ENCODE measurements at places on chromosomes 7 and 10.

GRCh38 chr7:143499246-143499645 is 21.6 kb downstream of the TAS2R41 start:
- no peak for DNase-seq

- no peak for DNase-seq
These were observed 134.3 kb downstream of the HTR7 start for GRCh38 chr10:90723416-90724068.

GRCh38 chr7:22417349-22417748 is 60.4 kb upstream of the RAPGEF5 start:
- no peak for DNase-seq

GRCh38 chr10:106267591-106267990 is 896.9 kb downstream of the SORCS1 start:
- DNase-seq, result no peak

GRCh38 chr10:14560791-14561765 is 213.6 kb downstream of the FAM107B start:
- no peak for DNase-seq

GRCh38 chr10:110629680-110630191 is 14.4 kb upstream of the RBM20 start:
- peak; percentile 31 for DNase-seq

GRCh38 chr10:60234551-60234950 is 155.1 kb downstream of the ANK3 start:
- DNase-seq, result no peak

DNA sequence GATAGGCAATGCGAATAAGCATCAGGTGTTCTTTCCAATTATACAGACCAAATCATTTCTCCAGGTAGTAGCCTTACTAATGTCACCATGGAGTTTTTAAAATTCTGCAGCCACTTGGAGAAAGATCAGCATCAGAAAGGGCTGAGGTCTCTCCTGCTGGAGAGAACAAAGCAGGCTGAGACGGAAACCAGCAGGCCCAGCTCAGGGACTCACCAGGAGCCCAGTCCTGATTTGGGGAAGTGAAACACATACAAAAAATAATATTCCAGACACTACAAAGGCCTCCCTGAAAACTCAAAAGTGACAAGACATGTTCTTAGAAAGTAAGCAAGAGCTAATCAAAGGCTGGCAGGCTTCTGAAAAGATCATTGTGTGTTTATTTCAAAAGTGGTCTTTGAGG is 207.1 kb upstream of the GHITM start:
- DNase-seq, result no peak

DNA sequence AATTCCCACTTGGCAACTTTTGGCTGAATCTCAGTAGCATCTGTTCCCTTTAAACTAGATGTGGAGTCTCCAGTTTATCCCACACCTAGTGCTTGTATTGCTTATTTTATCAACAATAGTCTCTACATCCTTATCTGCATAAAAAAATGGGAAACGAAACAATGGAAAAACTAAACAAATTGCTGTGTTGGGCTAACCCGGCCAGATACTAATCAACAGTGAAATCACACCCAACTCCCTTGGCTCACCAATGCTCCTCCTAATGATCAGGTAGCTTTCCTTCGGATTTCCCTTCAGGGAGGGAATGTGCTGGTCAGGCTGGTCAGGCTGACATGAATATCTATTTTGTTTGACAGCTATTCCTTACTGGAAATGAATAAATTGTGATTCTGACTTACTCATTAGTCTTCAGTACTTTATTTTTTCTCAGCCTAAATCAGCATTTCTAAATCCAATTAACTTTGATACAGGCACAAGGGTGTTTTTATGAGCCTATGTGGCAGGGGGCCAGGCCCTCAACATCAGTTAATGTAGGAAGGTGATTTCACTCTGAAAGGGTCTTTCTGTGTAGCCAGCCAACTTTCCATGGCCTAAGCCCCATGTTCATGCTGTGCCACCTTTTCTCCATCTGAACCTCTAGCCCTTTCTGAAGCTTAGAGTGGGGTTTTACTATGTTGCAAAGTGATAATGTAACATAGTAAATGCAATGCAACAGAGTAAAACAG is 170.5 kb upstream of the NPSR1 start:
- no peak for DNase-seq

- no peak for DNase-seq
These were observed 45.7 kb downstream of the SEM1 start for GRCh38 chr7:96663871-96664445.

DNA sequence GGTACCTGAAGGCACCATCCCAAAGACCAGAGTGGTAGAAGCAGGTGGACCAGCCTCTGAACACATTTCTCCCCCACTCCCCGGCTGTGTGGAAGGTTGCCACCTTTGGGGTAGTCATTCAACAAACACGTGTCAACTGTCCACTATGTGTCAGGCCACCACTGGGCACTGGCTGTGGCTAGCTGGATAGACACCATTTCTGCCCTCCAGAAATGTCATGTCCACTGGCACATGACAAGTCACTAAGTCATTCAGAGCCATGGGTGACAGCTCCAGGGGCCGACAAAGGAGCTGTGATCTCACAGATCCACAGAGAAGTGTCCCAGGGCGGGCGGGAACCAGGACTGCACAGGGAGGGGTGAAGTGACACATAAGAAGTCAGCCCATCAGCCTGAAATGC is 99.6 kb downstream of the EGFR start:
- DNase-seq, result no peak

- DNase-seq, result no peak
These were observed 2.1 kb downstream of the ADK start for GRCh38 chr10:74153123-74153522.

DNA sequence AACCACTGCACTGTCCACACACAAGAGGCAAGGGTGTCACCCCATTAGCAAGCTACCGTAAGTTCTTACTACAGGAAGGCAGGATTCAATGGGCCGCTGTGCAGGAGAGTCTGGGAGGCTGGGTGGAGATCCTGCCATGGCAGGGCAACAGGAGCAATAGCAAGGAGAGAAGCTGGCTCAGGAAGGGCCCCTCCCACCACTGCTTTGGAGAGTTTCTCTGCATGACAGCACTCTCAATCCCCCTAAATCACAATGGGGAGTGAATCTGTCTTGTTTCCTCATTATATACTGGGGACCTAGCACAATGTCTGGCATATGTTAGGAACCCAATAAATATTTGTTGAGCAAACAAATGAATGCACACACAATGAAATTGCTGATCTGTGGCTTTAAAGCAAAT is 83.2 kb upstream of the SFMBT2 start:
- DNase-seq, result no peak

GRCh38 chr7:150337659-150338081 is 3.8 kb downstream of the RARRES2 start:
- DNase-seq, result no peak

DNA sequence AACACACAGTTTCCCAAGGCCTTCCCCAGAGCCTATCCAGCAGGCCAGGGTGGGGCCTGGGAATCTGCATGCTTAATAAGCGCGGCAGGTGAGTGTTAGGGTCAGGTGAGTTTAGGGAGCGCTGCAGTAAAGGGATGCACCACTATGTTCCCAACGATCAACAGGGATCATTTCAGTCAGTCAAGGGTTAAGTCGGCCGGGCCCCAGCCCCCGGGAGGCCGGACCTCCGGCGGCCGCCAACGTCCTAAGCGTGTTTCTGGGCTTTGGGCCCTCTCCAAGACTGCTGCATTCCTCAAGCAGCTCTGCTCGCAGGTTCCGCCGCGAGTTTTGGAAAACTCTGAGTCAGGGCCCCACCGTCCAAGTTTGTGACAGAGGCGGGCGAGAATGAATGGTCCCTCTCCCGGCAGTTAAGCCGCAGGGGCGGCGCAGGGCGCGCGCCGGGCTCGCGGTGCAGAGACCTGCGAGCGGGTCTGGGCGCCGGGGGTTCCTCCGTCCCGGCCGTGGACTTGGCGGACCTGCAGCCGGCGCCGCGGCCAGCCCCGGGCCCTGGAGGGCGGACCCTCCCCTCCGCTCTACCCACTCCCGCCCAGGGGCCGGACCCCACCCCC is 81.6 kb downstream of the ARHGAP22 start:
- no peak for DNase-seq

DNA sequence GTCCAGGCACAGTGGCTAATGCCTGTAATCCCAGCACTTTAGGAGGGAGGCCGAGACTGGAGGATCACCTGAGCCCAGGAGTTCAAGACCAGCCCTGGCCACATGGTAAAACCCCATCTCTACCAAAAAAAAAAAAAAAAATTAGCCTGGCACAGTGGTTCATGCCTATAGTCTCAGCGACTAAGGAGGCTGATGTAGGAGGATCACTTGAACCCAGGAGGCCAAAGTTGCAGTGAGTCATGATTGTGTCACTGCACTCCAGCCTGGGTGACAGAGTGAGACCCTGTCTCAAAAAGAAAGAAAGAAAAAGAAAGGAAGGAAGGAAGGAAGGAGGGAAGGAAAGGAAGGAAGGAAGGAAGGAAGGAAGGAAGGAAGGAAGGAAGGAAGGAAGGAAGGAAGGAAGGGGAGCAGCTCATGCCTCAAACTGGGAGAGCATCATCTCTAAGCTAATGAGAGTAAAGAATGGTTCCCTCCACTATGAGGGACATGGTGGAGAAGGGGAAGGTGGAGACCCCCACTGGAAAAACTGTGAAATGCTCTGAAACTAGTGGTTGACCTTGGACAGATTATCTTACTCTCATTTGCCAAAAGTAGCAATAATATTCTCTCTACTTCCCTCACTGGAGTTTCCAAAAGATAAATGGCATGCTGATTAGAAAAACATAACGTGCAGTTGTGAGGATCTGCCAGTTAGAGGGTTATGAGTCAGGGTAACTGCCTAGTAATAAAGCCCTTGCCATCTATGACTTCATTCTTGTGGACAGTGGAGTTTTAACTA is 16.8 kb downstream of the GIMAP5 start:
- no peak for DNase-seq

- no peak for DNase-seq
These were observed 18.4 kb downstream of the TSPAN14 start for GRCh38 chr10:80472234-80473095.

DNA sequence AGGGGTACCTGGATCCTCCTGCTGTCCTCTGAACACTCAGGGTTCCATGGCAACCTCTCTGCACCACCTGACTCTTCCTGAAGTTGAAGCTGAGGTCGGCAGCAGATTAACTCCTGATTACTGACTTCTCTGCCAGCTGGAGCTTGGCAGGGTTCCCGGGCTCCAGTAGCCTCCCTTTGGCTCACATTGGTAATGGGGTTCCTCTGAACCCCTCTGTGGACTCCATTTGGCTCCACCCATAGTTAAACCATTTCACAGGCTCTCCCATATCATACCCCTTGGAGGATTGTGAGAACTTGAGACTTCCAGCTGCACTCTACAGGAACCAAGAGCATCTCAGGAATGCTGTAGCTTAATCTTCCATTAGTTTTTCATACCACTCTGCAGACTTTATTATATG is 292.5 kb downstream of the HDAC9 start:
- DNase-seq, result no peak

- DNase-seq, result no peak
These were observed 168.6 kb upstream of the FOXK1 start for GRCh38 chr7:4513450-4513849.

GRCh38 chr10:12945690-12946359 is 55.7 kb downstream of the CCDC3 start:
- DNase-seq, result no peak

DNA sequence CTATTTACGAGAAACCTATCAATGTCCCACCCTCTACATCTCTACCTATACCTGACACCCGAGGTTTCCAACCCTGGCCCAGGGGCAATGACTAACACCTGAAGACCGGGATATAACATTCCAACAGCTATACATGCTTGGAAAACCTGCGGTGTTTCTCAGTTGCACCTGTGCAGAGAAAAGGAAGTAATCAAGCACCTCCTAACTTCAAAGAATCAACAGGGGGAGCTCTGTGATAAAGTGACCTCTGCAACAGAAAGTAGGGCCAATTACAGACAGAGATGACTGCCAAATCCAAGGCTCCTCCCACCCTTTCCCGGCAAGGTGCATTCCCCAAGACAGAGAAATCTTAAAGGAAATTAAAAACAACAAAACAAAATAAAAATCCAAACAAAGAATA is 41.3 kb downstream of the CCDC6 start:
- peak; percentile 50 for DNase-seq

- DNase-seq, result no peak
These were observed 29.3 kb upstream of the YAE1 start for GRCh38 chr7:39536951-39537350.

DNA sequence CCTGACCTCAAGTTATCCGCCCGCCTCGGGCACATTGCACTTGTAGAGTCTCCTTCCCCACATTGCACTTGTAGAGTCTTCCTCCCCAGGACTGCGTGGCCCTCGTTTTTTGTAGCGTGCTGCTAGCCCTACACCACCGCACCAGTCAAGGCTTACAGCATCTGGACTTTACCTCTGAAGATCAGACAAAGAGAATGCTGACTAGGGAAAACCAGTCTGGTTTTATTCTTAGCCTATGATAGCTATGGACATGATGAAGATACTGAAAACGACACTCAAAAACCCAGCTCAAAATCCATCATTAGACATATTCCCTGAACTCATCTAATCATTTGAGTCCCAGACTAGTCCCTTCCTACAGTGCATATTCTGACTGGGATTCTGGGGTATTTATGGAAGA is 71.9 kb upstream of the AKR1E2 start:
- DNase-seq, result no peak

GRCh38 chr10:5536486-5537081 is 11.8 kb downstream of the CALML3 start:
- DNase-seq, result no peak

DNA sequence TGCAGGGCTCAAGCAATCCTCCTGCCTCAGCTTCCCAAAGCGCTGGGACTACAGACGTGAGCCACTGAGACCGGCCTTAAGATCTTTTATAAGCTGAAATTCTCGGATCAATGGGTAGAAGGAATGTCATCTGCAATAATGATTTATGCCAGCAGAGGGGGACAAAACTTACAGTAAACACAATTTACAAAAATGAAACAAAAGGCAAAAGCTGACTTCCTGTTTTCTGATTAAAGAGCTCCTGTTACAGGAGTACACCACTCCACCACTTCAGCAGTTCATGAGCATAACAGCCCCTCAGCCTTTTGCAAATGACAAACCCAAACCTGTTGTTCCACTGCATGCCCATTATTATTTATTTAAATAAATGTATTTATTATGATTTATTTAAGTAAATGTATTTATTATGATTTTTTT is 88.5 kb upstream of the ATP6V0A4 start:
- peak; percentile 33 for DNase-seq

- no peak for DNase-seq
These were observed 54.6 kb downstream of the VSTM2A start for GRCh38 chr7:54596747-54597146.

DNA sequence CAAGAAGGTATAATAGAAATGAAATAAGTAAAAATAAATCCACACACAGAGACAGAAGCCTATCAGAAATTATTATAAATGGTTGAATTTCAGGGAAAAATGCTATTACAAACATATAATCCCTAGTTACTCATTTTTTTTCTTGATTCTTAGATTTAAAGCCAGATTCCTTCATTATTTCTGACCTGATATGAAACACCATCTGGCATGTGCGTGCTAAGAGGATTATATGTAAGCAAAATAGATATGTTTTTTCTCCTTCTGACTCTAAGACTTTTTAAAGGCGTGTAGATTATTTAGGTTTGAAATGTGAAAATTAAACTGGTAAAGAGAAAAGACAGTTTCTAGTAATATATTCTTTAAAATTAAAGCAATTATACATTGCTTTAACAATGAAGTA is 236.7 kb upstream of the ETV1 start:
- DNase-seq, result no peak

- no peak for DNase-seq
These were observed 27.0 kb downstream of the ANXA8 start for GRCh38 chr10:47456794-47457527.

GRCh38 chr10:77333610-77334340 is 303.8 kb downstream of the KCNMA1 start:
- no peak for DNase-seq

GRCh38 chr7:93004906-93005305 is 112.9 kb downstream of the SAMD9 start:
- DNase-seq, result no peak
